Frontal cortex (tissue), 4 donors: ENCODE measurements at places on chromosomes 3 and 15. TPM values are rescaled to one million over a fixed set of nuclear protein-coding genes. Genes with fewer than 3 reads are reported as not detected.

Gene CEMIP
- 3.7 TPM for total RNA-seq

- no peak for DNase-seq
Observed at GRCh38 chr3:55292360-55292759, 194.7 kb downstream of the WNT5A start.

DNA sequence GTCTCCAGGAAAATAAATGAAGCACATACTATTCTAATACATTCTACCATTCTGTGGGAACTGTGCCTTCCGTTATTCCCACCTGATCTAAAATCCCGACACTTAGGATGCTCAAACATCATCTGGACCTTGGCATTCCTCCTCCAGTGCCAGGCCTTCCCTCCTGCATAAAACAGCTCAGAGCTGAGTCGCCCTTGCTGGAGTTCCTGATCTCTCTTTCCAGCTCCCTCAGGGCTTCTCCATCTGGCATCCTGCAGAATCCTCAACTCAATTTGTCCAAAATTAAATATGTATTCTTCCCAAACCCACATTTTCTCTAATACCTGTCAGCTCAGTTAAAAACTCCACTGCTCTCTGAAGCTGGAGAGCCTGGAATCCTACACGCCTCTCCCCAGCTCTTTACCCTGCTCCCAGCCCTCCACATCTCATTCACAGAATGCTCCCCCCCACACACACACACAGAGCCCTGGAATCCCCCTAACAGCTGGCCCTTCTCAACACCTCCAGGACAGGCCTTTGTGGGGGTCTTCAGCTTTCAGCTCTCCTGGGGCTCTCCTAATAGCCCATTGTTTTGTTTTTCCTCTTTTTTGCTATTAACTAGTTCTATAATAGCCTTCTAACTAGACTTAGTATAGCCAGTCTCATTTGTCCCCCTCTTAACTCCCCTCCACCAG lies 78.5 kb downstream of the HMG20A start:
- no peak for DNase-seq

DNA sequence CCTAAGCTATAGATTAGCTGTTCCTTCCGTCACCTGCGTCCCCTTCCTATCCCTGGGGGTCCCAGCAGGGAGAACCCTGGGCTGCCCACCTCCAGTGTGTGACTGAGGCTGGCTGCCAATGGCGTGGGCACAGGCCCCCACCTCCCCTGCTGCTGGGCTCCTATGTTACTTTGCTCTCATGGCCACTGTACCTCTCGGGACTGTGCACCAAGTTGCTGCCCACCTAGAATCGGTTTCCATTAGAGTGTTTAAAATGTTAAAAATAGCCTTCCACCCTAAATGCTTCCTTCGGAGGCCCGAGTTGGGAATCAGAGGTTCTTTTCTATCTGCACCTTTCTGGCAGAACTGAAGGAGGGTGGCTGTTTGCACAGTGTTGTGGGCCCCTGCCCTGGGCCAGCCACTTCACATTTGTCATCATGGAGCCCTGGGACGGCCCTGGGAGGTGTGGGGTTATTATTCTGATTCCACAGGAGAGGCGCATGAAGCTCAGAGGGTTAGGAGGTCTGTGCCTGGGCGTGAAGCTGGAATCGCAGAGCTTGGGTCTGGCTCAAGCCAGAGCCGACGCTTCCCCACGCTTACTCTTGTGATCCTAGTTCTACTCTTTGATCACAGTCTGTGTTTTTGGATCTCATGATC lies 29.1 kb downstream of the IRAK2 start:
- DNase-seq, result no peak

Gene CD200
- total RNA-seq, result 49.7 TPM

Gene GOLGA8T
- total RNA-seq, result not detected

- no peak for DNase-seq
Observed at GRCh38 chr15:83538682-83539081, 91.5 kb downstream of the SH3GL3 start.
